ENCODE measurements at places on chromosomes 1 and 21.

DNA sequence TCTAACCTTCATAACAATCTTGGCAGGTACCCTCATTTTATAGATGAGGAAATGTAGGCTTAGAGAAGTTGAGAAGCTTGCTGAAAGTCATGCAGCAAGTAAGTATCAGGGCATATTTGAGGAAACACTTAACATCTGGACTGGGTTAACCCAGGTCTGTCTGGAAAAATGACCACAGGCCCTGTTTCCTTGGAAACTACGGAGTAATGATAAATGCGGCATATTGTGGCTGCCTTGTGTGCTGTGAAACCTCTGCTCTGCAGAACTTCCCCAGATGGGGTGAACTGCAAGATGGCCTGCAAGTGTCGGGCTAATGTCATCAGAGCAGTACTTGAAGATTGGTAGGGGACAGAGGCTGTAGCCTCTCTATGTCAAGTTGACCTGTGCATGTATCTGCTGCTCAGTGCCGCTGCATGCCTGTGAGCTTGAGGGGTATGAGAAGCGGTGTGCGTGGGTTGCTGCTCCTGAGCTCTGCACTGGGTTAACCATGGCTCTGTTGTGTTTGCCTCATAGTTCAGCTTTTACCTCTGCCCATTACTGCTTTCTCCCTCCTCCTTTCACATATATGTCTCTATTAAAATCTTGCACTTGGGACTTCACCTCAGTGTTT is 83.1 kb downstream of the WDR3 start:
- DNase-seq: no peak

GRCh38 chr1:226627050-226627755 is 78.6 kb downstream of the STUM start:
- no peak for DNase-seq

DNA sequence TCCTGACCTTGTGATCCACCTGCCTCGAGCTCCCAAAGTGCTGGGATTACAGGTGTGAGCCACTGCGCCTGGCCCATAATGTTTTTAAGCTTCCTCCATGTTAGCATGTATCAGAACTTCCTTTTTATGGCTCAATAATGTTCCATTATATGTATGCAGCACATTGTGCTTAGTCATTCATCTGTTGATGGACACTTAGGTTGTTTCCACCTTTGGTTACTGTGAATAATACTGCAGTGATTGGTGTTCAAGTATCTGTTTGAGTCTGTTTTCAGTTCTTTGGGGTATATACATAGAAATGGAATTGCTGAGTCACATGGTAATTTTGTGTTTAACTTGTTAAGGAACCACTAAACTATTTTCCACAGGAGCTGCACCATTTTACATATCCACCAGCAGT is 17.7 kb downstream of the CMPK1 start:
- no peak for DNase-seq

DNA sequence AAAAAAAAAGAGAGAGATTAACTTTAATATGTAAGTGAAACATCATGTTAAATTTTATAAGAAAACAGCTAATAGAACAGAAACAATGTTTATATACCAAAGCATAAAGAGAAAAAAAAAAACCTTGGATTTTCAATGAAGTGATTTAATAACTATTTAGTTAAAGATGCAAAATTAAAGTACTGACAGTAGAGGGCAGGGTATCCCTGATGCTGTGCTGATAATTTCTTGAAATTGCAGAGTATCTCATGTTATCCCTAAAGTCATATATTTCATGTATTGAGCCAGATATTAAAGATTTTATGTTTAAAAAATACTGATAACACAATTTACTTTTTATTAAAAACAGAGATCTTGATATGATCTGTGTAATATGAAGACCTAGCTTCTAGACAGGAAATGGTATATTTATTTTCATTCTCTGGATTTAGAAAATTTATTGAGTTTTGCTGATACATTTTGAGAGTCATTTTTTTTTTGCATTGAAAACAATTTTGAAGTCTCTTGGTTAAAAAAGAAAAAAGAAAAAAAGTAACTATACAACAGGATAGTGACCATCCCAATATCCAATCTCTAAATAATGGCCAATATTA is 273.2 kb downstream of the USP25 start:
- no peak for DNase-seq

DNA sequence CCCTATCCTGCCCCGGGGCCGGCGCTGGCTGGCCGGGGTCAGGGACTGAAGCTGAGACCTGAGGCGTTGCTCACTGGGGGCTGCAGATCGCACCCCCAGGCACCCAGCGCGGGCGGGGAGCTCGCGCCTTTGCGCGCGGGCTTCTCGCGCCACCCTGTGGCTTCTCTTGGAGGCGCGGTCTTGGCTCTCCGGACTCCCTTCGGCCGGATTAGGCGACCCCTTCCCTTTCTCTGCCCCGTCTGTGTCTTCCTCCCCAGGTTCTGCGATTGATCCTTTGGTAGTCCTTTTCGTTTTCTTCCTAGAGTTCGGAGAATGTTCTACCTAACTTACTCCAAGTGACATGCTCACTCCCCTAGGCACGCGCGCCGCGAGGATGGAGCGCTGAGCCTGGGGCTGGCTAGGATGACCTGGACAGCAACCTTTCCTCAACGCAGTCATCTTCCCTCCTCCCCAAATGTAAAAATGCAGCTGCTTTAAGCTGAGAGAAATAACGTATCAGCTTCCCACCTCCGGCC is 495 bp upstream of the NTRK1 start:
- no peak for DNase-seq

DNA sequence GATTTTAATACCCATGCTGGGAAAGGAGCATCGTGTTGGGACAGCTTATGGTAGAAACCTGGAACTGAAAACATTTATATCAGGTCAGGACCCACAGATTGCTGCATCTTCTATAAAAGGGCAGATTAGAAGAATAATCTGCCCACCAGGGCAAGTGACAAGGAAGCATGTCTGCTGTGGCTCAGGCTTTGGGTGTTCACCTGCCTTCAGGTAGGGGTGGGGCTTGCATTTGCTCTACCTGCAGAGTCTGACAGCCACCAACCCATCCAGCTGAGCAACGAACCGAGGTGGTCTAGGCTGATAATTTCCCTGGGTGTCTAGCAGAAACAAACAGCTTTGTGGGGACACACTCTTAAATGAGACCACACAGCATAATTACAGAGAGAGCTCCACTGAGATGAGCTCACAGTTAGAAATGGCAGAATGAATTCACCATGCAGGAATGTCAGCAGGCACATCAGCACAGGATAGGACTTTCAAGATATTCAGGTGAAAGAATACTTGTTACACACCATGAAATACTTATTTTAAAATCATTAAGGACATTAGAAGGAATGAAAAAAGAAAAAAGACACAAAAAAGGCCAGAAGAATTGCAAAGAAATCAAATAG is 36.1 kb upstream of the B3GALT5 start:
- no peak for DNase-seq

GRCh38 chr1:28921286-28921869 is 7.0 kb downstream of the EPB41 start:
- no peak for DNase-seq

GRCh38 chr1:175690298-175690697 is 53.1 kb downstream of the TNR start:
- DNase-seq: no peak

DNA sequence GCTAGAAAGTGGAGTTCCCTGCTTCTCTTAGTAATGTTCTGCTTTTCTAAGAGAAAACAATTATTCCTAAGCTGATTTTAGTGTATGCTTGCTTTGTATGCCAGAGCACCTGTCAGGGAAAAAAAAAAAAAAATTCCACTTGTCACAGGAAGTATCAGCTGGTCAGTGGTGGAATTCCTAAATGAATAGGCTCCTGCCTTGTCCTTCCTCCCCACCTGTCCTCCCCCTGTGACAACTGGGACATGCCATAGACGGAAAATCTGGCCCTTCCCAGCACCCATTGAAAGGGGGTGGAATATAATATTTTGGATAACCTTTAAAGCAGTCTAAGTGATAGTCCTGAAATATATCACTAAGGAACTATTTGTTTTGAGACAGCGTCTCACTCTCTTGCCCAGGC is 10.8 kb downstream of the FNDC5 start:
- no peak for DNase-seq
